Endothelial cell (in vitro differentiated cells): ENCODE measurements at places on chromosomes 7 and 10.

DNA sequence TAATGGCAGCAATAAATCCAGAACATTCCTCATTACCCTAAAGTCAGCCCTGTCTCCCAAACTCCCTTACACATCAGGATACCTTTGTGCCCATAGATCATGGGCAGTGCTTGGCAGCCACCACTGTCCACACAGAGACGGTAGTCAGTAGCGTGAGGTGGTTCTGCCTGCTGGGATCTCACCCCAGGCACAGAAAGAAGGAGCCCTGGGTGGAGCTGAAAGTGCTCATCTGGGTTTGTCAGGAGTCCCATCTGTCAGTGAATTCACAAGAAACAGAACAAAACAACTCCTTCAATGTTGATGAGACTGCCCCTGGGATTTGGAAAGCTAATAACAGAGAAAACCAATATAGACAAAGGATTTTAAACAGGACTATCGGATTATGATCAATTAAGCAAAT lies 90.2 kb upstream of the PRSS58 start:
- DNase-seq = no peak

GRCh38 chr7:155995183-155995612 lies 182.9 kb upstream of the SHH start:
- DNase-seq = no peak

GRCh38 chr10:126223512-126224067 lies 164.7 kb downstream of the ADAM12 start:
- no peak for DNase-seq

- DNase-seq = no peak
These were observed 167.2 kb upstream of the IMMP2L start for GRCh38 chr7:111729483-111729882.

DNA sequence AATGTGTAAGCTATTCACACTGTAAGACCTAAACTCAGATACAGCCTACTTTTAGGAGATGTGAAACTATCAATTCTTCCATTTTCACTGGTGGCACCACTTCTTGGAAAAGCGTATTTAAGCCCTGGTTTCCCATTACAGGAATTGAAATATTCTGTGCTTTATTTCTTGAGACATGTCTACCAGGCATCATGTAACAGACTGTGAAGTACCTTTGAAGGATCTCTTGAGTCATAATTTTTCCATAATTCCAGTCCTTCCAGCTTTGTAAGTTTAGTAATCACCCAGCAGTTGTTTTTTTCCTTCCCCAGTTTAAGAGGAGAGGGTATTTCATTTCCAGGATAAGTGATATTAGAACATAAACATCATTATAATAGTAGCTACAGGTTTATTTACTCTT lies 186.0 kb upstream of the PRPS1L1 start:
- DNase-seq = no peak

DNA sequence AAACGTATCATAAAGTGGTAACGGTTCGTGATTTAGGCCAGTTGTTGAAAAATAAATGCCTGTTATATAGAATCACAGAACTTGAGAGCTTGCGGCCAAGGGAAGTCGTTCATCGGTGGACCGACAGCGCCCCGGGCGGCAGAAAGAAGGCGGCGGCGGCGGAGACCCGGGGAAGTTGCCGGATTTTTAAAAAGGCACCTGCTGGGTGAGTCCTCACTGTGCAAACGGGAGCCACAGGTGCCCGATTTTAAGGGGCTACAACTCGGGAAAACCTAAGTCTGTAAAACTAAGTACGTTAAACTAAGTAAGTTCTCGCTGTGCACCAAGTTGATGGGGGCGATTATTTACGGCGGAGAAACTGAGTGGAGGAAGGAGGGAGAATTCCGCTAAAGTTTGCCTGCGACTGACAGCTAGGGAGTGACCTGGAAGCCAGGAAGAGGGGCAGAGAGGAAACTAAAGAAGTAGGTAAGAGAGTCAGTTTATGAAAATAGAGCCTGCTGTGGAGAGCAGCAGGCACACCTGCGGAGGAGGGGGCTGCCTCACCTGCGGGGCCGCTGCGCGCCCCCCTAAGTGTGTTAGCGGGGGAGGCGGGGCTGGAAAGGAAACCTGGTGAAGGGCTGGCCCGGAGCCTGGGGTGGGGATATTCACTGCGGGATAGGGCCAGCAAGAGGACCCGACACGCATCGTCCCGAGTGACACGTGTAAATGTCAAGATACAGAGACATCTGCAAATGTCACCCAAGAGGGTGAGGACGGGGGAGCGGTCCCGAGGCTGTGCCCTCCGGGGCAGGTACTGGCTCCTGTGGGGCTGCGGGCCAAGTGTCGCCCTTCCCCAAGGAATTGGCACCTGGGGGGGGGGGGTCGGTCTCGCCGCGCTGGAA lies 996 bp downstream of the ADAM12 start:
- peak; percentile 79 for DNase-seq

DNA sequence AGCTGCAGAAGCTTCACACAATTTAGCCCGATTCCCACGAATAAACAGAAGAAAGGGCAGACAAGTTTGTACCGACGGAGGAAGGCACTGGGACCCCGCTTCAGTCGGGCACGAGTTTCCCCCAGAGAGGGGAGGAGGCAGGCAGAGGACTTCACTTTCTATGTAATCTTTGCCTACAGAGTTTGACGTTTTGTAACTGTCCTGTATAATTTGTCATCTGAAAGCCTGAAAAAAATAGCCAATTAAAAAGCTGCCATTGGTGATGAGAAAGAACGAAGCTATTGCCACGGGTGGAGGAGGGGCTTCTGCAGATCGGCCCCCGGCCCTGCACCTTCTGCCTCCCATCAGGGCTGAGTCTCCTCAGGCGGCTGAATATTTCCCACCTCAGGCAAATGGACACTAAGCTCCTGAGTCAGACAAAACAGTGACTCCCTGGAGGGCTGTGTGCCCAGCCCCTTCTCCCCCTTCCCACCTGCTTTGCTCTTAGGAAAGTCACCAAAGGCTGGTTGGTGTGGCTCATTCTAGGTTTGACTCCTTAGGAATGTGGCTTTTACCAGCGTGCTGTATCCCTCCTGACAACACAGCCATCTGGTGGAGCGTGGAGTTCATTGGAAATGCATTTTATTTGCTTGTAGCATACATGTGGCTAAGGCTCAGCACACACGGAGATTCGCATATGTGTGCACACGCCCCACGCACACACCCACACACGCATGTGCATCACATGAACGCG lies 117.4 kb downstream of the VIPR2 start:
- no peak for DNase-seq

- no peak for DNase-seq
These were observed 1.6 kb downstream of the ACHE start for GRCh38 chr7:100893910-100894721.

DNA sequence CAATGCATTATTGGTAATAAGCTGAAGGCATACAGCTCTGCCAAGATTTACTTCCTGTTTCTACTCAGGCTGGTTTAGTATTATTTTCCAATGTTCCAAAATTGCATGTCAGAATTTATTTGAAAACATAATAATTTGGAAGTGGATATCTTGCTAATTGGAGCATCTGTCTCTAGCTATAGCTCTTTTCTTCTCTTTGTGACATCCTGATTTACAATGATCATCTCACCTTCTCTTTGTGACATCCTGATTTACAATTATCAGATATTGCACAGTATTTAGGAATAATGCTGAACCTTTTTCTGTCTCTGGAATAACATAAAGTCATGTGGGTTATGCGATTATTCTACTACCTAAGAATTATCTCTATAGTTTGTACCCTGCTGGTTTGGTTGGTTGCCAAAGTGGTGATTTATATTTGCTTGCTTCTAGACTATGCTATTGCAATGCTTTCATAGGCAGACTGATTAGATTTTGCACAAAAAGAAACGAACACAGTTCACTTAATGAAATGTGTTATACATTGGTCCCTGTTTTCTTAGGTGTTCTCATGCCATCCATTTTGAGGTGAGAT lies 44.3 kb upstream of the CABCOCO1 start:
- DNase-seq = no peak

DNA sequence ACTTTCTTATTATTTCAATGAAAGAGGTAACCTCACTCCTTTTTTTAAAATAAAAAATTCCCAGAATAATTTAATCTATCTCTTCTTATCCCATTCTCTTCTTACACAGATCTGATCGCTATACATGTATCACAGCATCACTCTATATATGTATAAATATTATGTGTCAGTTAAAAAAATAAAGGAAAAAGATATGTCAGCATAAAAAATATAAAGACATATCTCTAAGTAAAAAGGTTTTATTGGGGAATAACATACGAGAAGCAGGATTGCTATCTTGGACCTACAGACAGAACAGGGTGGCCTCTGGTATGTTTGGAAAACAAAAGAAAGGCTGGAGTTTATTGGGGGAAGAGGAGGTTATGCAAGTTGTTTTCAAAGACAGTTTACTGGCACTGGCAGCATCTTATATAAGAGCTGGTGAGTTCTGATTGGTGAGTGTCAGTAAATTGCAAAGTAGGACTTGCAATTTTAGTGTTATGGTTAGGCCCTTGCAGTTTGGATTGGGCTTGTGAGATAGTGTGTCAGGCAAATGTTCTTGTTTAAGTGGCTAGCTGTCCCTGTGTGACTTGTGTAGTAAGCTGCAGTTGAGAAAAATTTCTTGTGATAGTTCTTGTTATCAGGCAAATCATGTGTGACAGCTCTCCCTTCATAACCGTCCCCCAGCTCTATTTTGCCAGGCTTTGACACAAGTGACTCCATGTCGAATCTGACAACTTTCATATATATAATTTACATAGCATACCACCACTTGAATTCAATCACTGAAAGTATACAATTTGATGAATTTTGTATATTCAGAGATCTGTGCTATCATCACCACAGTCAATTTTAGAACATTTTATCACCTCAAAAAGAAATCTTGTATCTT lies 118.2 kb downstream of the HBP1 start:
- DNase-seq = no peak

- no peak for DNase-seq
These were observed 237.7 kb upstream of the PRKCQ start for GRCh38 chr10:6817770-6818169.

GRCh38 chr10:33180390-33180789 lies 154.1 kb downstream of the NRP1 start:
- DNase-seq = no peak

GRCh38 chr7:101595766-101596537 lies 33.1 kb downstream of the MYL10 start:
- DNase-seq = no peak

GRCh38 chr10:35416619-35417312 lies 80.5 kb downstream of the CCNY start:
- no peak for DNase-seq

- DNase-seq = no peak
These were observed 6.5 kb downstream of the POR start for GRCh38 chr7:75921479-75921878.

DNA sequence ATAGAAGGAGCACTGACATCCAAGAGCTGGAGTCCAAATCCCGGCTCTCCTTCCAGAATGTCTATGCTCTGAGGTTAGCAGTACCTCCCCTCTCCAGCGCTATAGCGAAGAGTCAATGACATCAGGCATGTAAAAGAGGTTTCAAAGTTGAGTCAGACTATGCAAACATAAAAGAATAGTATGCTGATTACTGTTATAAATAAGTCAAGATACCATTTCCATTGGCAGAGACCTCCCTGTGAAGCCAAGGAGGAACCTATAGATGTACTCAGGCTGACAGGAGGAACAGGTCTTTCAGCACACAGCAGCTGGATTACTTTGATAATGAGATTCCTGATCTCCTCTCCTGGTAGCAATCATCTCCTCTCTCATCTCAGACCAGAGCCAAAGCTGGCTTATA lies 103.9 kb upstream of the EFCAB10 start:
- DNase-seq = no peak

GRCh38 chr7:155945670-155946325 lies 133.5 kb upstream of the SHH start:
- DNase-seq = no peak

DNA sequence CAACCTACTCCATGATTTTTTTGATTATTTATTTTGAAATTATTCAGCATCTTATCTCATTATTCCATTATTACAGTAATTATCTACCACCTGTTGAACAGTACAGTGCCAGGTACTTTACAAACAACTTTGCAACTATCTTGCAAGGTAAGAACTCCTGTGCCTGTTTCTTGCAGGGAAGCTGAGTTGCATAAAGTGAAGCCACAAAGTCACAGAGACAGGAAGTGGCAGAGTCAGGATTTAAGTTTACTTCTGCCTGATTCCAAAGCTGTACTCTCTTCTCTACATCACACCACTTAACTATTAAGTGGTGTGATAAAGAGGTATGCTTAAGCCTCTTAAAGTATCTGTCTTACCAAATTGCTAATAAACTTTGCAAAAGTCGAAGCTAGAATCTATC lies 80.1 kb downstream of the LRRTM3 start:
- no peak for DNase-seq

DNA sequence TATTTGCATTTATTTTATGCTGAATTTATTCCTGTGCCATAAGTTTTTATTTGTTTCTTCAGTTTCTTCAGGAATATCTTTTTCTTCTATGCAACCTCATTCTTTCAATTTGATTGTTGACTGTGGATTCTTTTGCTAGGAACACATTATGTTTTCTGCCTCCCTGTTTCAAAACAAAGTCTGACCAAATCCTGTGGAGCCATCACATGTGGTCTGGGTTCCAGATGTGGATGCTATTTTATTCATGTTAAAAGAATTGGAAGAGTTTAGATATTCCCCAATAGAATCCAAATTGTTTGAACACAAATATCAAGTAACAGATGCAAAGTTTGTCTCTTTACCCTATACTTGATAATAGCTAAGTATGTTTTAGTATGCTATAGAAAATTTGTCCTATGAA lies 56.8 kb upstream of the LRRC17 start:
- no peak for DNase-seq

DNA sequence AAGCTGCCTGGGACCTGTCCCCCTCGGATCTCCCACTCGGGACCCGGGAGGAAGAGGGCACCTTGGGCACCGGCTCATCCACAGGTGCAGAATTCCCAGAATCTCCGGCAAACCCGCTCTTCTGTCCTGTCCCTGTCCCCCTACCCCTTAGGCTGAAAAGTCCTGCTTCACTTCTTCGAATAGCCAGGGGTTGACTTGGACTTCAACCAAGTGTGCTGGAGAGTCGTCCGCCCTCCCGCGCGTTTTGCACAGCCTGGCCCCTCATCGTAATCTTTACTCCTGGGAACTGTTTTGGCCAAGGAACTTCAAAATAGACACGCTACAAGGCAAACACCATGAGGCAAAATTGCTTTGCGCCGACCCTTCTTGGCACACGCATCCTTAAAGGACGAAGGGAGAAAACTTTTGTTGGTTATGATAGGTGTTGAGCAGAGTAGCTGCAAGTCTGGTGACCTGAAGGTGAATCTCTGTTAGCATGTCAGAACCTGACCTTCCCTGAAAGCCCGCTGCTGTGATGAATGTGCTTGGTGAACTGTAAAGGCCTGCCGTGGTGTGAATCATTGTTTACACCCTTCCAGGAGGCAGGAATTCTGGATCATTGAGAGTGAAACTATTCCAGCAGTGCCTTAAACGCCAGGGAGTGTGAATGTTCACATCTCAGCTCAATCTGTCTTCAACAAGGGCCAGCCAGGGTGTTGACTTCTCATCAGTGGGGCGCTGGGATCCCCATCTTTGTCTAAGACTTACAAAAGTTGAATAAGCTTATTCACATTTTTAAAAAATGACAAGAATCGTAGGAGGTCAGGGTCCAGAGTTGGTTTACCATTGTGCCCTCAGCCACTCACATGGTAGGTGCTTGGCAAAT lies 589 bp upstream of the RAPGEF5 start:
- peak; percentile 3 for DNase-seq
